GM03348 (cell line): ENCODE measurements at places on chromosomes 2 and 18.

GRCh38 chr2:33015421-33016142 lies 68.8 kb downstream of the LTBP1 start:
- DNase-seq, result peak; percentile 26

GRCh38 chr18:57087644-57088376 lies 59.1 kb upstream of the BOD1L2 start:
- no peak for DNase-seq

- DNase-seq, result no peak
These were observed 13.8 kb downstream of the GYPC start for GRCh38 chr2:126669772-126670171.

DNA sequence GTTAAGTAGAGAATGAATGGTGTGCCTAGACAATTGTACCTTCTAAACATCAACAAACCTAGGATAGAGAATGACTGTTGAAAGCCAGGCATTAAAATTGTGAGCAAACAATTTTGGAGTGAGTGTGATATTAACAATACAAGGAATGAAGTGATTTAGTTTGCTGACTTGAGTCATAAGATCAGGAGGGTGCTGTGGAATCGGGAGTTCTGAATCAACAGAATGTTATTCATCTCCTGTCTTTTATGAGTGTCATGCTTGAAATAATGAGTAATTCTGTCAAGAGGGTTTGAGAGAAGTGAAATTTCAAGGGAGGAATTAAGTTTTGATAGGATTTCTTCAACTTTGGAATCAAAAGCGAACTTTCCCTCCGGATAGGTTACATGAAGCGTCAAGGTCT lies 214.4 kb upstream of the DSEL start:
- peak; percentile 62 for DNase-seq

DNA sequence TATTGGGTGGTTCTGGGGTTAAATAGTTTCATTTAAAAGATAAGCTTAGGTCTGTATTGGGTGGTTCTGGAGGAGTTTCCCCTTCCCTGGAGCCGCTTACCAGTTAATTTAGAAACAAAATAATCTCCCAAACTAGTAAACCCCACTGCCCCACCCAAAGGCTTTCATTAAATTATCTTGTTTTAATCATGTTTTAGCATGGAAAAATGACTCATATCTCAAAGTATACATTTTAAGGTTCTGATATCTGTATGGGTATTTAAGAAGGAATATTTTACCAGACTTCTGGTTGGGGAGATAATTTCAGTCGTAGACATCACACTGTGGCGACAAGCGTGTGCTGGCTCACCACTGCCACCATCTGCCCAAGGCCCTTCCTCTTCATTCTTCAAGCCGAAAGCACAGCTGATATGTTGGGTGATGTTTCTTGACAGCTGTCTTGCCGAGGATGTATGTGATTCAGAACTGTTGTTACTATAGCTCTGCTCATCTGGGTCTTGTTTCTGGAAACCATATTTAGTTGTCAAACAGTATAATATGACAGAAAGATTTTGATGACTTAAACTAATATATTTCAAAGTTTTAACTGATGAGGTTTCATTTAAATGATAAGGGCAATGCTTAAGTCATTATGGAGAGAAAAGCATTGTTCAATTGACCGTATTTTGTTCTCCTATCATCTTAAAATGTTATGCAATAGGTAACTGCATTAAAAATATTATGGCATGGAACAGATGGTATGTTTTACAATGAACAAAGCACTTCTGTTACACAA lies 5.1 kb downstream of the FIGLA start:
- peak; percentile 57 for DNase-seq

DNA sequence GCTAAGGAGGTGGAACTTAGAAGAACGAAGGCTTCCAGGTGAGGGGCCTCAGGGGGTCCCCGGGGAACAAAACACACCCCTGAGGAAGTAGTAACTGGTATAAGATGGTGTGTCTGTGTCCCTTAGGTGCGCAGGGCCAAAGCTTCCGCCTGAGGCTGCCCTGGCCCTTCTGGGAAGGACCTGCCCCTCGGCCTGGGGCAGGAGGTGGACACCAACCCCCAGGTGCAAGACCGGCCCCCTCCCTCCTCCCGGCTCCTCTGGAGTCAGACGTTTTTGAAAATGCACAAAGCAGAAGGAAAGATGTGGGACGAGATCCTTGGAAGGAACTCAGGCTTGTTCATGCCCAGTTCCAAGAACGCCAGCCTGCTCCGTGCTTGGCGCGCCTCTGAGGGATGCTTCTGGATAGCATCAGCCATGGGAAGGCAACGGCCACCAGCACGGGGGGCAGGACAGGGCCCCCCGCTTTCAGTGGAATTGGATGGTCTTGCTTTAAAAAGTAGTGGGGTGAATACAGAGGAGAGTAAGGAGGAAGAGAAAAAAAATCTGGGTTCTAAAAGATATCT lies 37.5 kb downstream of the MYT1L start:
- no peak for DNase-seq

DNA sequence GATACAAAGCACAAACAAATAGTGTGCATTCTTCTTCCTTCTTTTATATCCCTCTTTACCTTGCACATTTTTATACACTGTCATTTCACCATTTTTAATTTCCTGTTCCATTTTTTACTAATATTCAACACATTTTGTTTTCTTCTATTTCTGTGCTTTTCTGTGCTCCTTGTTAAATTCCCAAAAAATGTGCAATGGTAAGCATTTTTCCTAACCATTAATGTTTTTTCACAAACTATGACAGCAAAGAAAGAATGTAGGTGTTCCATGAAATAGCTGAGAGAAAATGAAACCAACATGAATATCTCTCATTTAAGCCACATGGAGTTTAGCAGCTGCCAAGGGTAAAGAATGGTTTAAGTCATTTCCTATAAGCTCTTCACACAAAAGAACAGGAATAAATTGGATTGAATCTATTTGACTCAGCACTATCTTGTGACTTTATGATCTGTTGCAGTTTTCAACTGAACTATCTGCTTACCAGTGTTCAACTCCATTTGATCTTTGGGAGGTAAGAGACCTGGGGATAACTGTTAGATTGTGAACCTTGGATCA lies 145.7 kb upstream of the CDH19 start:
- no peak for DNase-seq

DNA sequence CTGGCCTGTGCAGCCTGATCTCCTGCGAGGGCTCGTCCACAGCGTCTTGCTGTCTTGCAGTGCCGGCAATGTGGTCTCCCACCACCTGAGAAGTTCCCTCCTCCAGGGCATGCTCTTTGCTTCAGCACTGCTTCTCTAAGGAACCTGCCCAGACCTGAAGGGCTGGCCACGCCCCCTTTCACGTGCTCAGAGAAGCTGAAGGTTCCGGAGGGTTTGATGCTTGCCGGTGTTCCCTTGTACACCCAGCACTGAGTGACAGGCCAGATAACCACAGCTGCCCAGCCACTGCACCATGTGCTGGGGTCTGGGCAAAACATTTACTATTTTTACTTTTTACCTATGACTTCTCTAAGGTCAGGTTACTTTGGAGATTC lies 1.7 kb upstream of the POLR2D start:
- DNase-seq, result no peak
